CD4-positive, alpha-beta T cell treated with Interleukin-4 for 4 hours (primary cell): ENCODE measurements at places on chromosomes 1 and 21.
A peak's percentile ranks its signal among the peaks of the same experiment; 100 is the strongest.

GRCh38 chr1:55047611-55048010 lies 8.3 kb downstream of the PCSK9 start:
- DNase-seq, result no peak

DNA sequence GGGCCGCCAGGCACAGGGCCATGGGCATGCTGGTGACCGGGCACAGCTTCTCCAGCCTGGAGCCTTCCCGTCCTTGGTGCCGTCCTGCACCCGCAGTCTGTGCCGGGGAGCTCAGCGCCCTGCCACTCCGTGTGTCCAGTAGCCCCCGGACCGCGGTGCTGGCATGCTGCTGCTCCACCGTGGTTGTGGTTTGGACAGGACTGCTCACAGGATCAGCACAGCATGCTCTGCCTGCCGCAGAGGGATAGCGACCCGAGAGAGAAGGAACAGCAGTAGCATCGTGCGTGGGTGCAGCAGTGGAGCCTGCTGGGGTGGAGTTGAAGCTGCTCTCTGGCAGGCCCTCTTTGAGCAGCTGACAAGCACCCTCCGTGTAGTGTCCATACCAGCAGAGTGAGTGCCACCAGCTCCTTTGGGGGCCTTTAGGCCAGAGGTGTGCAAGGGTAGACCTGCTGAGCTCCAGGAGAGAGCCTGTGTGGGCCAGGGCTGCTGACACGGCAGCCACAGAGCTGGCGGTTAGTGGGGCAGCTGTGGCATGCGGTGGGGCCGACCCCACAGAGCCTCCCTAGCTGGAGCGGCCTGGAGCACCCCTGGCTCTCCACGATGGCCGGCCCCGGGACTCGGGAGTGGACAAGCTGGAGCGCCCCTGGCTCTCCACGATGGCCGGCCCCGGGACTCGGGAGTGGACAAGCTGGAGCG lies 6.4 kb upstream of the PCBP3 start:
- DNase-seq, result no peak

GRCh38 chr1:74652711-74653139 lies 20.9 kb downstream of the ERICH3 start:
- no peak for DNase-seq

DNA sequence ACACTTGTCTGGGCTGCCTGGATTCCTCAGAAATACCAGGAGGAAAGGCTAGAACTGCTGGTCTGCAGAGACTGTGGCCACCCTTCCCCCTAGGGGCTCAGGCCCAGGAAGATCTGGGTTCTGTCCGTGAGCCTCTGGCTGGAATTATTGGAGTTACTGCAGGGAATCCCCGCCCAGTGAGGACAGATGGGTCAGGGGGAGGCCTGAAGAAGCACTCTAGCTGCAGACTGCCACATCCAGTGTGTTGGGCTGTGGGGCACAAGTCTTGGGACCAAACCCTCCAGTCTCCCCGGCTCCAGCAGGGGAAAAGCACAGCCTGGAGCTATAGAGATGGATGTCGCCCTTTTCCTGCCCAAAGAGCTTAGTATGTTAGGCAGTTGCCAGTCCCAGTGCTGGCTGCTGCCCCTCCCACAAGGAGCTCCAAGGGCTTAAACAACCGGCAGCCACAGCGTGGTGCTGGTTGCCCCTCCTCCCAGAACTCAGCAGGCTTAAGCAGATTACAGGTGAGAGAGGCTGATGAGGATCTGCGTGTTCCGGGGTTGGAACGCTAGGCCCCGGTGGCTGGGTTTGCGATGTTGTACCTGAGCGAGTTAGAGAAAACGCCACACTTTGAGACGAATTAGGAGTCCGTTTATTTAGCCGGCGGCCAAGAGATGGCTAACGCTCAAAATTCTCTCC lies 255.5 kb upstream of the LRRC7 start:
- no peak for DNase-seq

- no peak for DNase-seq
Observed at GRCh38 chr1:203480084-203480483, 4.5 kb downstream of the PRELP start.

- DNase-seq, result no peak
Observed at GRCh38 chr1:218739426-218739825, 394.3 kb downstream of the TGFB2 start.

- DNase-seq, result no peak
Observed at GRCh38 chr21:14010729-14011128, 200.0 kb downstream of the LIPI start.

GRCh38 chr1:164843743-164844500 lies 284.9 kb downstream of the PBX1 start:
- DNase-seq, result no peak

- DNase-seq, result peak; percentile 36
Observed at GRCh38 chr1:202162418-202163280, 2.2 kb upstream of the PTPN7 start.

DNA sequence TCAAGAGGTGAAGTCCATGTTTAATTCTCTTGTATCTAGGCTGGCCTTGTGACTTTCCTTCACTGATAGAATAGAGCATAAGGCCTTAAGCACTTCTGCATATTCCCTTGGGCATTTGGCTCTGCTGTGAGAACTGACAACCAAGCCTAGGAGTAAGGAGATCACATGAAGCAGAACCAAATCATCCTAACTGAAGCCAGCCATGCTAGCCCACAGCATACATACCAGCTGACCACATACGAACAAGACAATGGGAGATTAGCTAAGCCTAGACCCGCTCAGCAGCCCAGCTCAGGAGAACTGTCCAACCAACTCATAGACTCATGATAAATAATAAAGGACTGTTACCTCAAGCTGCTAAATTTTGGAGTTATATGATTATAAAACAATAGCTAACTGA lies 114.6 kb upstream of the NEK7 start:
- DNase-seq, result no peak

GRCh38 chr1:23393706-23394105 lies 24.1 kb upstream of the ZNF436 start:
- DNase-seq, result no peak

DNA sequence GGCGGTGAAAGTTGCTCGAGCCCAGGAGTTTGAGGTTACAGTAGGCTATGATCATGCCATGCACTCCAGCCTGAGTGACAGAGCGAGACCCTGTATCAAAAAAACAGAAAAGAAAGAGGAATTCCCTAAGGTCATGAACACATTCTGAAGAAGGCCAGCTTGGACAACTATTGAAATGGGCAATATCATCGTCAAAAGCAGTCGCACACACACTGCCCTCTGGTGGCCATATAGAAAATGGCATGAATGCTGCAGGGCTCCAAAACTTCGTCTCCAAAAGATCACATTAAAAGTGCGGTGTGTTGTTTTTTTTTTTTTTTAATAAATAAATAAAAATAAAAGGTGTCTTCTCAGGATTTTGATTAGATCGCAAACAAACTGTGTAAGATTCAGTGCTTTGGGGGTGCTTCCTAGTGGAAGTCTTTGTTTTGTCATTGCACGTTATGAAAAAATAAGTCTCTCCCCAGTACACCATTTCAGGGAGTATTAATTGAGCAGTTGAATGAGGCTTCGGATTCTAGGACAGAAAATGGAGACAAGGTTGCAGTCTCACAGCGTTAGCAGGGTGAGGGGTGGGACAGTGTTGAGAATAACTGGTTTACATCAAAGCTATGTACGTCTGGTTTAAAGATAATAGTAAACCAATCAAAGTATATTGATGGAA lies 87.5 kb upstream of the FMN2 start:
- DNase-seq, result peak; percentile 17

GRCh38 chr1:25867210-25867991 lies 8.1 kb downstream of the PAQR7 start:
- no peak for DNase-seq

DNA sequence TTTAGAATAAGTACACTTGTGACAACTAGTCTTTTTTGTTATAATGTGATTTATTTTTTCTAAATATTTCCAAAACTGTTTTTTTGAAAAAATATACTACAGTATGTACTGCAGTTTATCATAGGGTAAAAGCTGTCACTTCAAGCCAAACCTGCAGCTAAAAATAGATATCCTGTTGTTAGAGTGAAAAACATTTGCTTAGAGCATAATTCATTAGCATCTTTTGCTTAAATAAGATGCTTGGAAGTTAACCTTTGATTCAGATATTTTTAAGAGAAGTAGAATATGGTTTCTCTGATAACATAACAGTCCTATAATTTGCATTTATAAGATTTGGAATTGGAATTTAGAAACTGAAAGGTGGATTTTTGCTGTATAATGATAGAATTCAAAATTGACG lies 21.5 kb downstream of the PRKACB start:
- no peak for DNase-seq

DNA sequence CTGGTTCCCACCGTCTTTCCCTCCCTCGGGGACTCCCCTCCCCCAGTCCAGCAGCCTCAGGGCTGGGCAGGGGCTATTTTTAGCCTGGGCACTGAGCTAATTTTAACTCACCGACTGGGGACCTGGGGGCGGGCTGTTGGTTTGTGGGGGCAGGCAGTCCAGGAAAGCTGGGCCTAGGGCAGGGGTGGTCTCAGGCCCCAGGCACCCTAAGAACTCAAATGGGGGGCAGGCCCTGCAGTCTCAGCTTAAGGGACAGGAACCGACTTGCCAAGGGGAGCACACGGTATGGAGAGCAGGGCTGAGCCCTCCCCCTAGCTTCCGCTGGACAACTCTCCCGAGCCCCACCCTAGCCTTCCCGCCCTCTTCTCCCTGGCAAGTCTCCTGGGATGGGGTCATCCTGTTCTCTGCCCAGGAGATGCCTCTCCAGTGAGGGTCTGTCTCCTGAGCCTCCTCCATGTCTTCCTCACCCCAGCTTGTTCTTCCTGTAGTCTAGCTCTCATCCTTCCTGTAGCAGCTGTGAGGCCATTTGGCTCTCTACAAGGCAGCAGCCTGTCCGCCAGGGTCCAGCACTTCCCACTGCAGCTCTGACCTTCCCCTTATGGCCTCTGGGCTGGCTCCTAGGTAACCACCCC lies 10.1 kb downstream of the MEF2D start:
- no peak for DNase-seq

DNA sequence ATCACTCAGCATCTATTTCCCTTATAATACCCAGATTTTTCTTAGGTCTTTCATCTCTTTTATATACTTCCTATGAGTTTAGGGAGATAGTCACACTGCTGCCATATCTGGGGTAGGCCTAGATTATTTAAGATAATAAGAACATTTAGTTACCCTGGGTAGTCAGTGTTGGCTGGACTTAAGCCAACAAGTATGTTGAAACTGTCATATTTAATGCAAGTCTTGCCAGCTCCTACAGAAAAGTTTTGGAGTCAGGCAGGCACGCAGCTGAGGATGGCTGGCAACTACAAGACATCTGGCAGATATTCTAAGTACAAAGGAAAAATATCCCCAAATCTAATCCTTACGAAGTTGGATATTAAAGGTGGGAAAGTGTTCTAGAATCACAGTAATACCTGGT lies 19.2 kb upstream of the DEPDC1 start:
- DNase-seq, result no peak

DNA sequence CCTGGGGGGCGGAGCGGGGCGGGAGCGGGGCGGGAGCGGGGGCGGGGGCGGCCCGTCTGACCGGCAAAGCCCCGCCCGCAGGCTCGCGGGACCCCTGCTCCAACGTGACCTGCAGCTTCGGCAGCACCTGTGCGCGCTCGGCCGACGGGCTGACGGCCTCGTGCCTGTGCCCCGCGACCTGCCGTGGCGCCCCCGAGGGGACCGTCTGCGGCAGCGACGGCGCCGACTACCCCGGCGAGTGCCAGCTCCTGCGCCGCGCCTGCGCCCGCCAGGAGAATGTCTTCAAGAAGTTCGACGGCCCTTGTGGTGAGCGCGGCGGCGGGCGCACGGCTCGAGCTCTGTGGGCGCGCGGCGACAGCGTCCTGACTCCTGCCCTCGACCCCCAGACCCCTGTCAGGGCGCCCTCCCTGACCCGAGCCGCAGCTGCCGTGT lies 21.2 kb downstream of the AGRN start:
- DNase-seq, result no peak

GRCh38 chr1:39091845-39092645 lies 65.9 kb downstream of the NDUFS5 start:
- DNase-seq, result peak; percentile 59

- DNase-seq, result no peak
Observed at GRCh38 chr1:169091480-169091941, 15.0 kb upstream of the ATP1B1 start.

DNA sequence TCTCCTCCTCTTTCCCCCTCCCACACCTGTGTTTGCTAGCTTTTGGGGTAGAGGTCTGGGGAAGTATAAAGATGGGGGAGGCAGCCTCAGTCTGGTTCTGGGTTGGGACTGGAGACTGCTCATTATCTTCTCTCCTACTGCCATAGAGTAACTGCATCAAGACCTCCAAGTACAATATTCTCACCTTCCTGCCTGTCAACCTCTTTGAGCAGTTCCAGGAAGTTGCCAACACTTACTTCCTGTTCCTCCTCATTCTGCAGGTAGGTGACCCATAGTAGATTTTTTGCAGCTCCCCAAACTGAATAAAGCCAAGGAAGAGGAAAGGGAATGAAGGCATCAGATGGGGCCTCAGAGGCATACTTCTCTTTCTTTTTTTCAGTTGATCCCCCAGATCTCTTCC lies 5.3 kb downstream of the ATP8B2 start:
- DNase-seq, result no peak

- no peak for DNase-seq
Observed at GRCh38 chr1:110696818-110697217, 22.1 kb upstream of the KCNA3 start.

- peak; percentile 15 for DNase-seq
Observed at GRCh38 chr1:246492611-246493245, 14.4 kb downstream of the SMYD3 start.

DNA sequence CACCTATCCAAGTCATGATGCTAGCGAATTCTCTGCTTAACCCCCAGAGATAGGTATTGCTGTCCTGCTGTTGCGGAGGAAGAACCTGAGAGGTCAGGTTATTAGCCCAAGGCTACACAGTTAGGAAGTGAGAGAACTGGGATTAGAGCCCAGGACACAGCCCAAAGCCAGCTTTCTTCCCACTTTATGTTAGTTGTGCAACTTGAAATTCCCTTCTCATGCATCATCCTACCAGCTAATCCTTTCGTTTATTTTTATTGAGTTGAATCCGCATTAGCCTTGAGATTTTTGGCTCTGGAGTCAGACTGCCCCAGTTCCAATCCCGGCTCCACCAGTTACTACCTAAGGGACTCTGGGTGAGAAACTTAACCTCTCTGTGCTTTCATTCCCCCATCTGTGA lies 65.4 kb downstream of the PLEKHA6 start:
- no peak for DNase-seq
